ENCODE measurements at places on chromosomes 6 and 20.

DNA sequence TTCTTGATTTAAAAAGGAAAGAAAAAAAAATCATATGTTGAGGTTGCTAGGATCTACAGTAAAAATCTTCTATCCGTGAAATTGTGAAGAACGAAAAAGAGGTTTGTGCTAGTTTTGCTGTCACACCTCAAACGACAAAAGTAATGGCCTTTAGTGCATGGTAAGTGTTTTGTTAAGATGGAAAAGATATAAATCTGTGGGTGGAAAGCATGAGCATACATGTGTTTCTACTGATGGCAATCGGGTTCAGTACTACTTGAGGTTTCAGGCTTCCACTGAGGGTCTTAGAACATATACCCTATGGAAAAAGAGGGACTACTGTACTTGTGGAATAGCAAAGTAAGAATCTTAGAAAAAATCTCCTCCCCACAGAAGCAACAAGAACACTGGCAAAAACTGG lies 58.0 kb downstream of the AHI1 start:
- DNase-seq = no peak

DNA sequence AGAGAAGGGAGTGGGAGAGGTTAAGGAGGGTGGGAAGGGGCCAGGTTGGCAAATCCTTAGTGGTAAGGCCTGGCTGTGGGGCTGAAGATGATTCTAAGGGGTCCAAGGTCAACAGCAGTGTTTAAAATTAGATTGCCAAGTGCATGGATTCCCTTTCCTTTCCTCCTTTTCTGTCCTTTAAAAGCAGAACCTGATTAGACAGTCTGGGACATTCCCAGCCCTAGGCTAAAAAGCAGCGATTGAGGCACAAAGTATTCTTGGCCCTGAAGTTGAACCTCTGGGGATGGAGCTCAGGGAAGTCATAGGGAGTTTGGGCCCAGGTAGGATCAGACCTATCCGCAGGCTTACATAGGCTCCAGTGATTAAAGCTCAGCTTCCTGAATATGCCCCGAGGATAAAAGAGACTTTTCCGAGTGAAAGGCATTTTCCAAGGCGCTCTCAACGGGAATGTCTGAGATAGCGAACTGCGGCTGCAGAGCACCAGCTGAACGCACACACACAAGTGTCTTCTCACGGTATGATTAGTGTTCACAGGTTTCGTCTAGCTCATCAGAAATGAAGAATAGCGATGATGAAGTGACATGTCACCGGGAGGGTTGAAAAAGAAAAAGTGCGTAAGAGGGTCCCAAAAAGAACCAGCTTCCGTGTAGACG lies 787 bp upstream of the CARMIL1 start:
- DNase-seq = no peak

- no peak for DNase-seq
These were observed 313.6 kb upstream of the NT5E start for GRCh38 chr6:85136310-85136709.

- no peak for DNase-seq
These were observed 19.9 kb downstream of the CAPN11 start for GRCh38 chr6:44178424-44179071.

- DNase-seq = no peak
These were observed 130.4 kb upstream of the SMLR1 start for GRCh38 chr6:130696806-130697205.

GRCh38 chr6:35014786-35015185 lies 125.7 kb downstream of the ANKS1A start:
- DNase-seq = no peak

GRCh38 chr6:73169633-73170032 lies 55.7 kb downstream of the KHDC1L start:
- no peak for DNase-seq
